ENCODE measurements at places on chromosomes 11 and 22.

DNA sequence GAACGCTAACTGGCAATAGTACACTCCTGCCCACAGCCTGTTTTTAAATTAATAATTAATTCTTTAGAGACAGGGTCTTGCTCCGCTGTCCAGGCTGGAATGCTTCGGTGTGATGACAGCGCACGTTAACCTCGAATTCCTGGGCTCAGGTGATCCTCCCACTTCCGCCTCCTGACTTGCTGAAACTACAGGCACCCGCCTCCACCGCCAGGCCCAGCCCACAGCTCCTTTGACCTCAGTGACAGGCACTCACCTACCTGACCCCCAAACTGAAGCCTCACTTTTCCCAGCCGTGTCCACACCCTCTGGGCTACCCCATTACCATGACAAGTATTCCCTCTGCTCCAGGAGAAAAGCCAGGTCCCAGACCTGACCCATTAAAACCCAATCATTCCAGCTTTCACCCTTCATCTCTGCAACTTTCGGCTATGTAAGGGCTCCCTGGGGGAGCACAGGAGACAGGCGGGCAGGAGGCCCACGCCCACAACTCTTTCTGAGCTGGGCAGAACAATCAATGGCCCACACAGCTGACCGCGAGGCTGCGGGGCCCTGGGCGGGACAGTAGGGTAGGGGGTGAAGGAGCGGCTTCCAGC, 730 bp downstream of the LMNTD2 start:
- no peak for DNase-seq

GRCh38 chr11:35308157-35308556, 111.2 kb downstream of the SLC1A2 start:
- DNase-seq = no peak

DNA sequence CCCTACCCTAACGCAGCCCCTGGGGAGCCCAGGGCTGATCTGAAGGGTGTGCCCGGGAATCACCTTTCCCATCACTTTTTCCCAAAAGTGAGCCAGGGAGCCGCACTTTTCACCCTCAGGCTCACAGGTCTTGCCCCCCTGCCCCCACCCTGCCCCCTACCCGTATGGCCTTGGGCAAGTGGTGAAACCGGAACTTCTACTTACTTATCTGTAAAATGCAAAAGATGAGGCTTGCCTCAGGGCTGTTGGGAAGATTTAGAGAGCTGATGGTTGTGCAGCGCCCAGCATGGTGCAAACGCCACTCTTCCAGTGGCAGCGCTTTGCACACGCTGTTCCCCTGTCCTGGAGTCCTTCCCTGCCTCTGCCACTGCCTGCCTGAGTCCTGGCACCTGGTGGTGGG, 8.0 kb downstream of the SYT12 start:
- no peak for DNase-seq

GRCh38 chr22:37498289-37498909, 12.2 kb upstream of the MFNG start:
- no peak for DNase-seq

DNA sequence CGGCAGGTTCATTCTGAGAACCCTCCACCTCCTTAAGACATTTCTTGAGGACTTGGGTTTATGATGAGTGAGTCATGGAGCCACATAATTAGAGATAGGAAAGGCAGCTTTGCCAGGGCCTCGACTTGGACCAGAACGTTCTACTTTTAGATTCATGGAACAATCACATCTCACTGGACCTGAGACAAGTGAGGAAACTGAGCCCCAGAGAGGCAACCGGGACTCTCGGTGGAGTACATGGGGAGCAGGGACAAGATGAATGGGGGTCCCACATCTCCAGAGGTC, 59.5 kb downstream of the LINC01488 start:
- DNase-seq = no peak

- DNase-seq = no peak
These were observed 12.7 kb downstream of the SREBF2 start for GRCh38 chr22:41845380-41846267.

DNA sequence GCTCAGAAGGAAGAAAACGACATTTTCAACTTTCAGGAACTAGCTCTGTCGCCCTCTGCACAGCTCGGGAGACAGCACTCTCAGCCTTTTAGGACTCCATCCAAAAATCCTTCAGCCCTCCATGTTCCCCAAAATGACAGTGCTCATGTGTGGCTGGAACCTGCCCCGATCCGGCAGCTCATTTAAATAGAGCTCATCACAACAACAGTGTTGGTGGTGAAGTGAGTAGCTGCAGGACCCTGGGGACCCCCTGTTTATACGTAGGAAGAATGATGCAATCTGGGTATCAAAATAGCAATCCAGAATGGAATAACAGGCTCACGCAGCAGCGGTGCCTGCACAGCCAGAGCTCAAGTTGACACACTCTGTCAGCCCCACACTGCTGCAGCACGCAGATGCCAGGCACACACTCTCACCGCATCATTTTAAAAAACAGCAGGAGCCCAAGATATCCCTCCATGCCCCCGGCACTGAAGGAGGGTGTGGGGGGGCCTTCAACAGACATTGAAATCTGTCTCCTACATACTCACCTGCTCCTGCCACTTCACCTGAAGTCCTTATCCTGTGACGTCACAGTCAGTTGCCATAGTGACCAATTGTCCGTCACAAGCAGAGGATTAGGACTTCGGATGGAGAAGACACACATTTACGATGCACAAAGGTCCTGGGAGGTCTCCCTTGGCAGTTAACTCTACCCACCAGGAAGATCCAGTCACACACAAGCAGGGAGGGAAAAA, 24.0 kb downstream of the TRIM66 start:
- peak; percentile 20 for DNase-seq

DNA sequence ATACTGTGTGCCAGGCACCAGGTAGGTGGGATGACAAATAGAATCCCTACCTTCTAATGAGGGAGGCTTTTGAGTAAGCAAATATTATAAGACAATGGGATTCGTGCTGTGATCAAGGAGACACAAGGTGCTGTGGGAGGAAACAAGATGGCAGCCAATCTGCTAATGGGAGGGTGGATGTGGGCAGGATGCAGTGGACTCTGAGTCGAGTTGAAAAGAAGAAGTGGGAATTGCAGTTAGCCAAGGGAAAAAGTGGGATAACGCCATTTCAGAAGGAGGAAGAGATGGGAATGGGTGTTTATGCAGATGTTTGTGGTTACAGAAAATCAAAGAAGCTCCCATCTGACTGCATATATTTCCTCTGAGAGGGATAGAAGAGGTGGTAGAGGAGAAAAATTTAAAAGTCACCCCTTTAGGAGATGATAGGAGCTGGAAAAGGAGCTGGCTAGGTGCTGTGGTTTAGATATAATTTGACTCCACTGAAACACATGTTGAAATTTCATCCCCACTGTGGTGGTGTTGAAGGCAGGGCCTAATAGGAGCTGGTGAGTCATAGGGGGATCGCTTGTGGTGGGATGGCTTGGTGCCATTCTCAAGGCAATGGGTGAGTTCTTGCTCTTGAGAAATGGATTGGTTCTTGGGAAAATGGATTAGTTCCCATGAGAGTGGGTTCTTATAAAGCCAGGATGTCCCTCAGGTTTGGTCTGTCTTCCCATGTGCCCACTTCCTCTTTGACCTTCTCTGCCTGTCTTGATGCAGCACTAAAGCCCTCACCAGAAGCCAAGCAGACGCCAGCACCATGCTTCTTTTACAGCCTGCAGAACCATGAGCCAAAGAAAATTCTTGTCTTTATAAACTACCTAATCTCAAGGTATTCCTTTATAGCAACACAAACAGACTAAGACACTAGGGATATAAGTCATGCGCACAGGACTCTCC, 30.0 kb upstream of the POU2AF1 start:
- no peak for DNase-seq

Measured in pons (tissue), 1 donor.